ENCODE measurements at places on chromosomes 2 and 18.

DNA sequence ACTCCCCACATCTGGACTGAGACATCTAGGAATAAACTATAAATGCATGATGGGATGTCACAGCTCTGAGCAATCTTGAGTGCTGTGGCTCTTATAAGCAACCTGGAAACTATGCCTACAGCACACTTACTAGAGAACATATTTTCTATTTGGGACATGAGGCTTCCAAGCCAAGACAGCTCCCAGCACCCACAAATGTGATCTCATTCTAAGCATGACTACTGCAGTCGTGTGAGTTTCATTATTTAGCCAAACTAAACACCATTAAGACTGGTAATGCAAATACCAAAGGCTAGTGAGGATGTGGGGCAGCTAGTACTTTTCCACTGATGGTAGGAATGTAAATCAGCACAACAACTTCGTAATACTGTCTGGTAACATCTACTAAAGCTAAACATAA, 72.5 kb downstream of the RTTN start:
- no peak for DNase-seq

DNA sequence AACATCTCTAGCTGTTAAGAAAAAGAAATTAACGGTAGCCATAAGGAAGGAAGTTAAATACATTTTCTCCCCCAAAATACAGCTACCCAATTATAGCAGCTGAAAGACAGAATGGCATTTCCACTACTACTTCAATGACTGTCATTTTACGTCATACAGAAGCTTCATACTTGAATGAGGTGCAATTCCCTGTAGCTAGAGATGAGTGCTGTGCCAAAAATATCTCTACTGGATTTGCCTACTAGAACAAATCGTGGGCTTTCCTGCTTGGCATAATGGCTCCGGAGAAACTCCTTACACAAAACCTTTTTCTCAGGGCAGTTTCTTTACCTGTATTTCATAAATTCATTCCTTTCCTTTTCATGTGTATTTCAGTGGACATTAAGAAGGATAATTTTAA, 36.3 kb upstream of the NRXN1 start:
- DNase-seq = no peak

GRCh38 chr2:239036819-239037558, 189.1 kb downstream of the TWIST2 start:
- no peak for DNase-seq

DNA sequence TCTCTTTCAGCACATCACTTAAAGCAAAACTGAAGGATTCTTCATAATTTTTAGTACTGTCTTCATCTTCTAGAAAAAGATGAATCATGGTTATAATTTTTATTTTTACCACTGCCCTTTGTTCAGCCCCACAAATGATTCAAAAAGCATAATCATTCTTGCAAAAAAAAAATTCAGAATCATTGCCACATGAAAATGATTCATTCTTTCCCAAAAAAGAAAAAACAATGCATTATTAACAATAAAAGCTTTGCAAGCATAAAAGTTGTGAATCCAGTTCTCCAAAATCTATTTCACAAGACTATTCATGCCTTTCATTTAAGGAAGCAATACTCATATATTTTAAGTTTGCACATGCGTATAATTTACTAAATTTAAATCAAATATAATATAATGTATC, 204.8 kb downstream of the RBM43 start:
- no peak for DNase-seq

DNA sequence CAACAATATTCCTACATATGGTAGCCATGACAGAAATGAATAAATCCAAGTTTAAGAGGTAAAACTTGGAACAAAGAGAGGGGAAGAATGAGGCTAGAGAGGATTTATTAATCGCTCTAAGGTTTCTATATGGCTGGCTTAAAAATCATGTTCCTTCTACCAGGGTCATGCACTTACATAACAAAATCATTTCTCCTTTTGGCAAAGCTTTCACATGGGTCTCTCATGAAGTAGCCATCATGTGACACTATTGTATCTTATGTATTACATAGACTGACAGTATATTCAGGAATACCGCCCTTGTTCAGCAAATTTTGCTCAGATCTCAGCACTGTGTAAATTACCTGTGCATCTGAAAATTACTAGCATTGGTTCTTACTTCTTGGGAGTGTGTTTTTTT, 1554.5 kb upstream of the SLC39A10 start:
- DNase-seq = no peak

GRCh38 chr2:168143813-168144212, 103.6 kb downstream of the STK39 start:
- DNase-seq = no peak

GRCh38 chr2:7241041-7241745, 324.0 kb downstream of the RNF144A start:
- DNase-seq = no peak

- no peak for DNase-seq
These were observed 7.8 kb upstream of the GPR55 start for GRCh38 chr2:230932556-230933511.

- peak; percentile 46 for DNase-seq
These were observed 13.1 kb downstream of the RNU2-63P start for GRCh38 chr2:88003074-88003755.

- no peak for DNase-seq
These were observed 5.8 kb upstream of the PTPN4 start for GRCh38 chr2:119753930-119754321.

- no peak for DNase-seq
These were observed 1.8 kb downstream of the LRRFIP1 start for GRCh38 chr2:237629188-237629534.

- no peak for DNase-seq
These were observed 226.3 kb downstream of the CCDC85A start for GRCh38 chr2:56410140-56410539.

DNA sequence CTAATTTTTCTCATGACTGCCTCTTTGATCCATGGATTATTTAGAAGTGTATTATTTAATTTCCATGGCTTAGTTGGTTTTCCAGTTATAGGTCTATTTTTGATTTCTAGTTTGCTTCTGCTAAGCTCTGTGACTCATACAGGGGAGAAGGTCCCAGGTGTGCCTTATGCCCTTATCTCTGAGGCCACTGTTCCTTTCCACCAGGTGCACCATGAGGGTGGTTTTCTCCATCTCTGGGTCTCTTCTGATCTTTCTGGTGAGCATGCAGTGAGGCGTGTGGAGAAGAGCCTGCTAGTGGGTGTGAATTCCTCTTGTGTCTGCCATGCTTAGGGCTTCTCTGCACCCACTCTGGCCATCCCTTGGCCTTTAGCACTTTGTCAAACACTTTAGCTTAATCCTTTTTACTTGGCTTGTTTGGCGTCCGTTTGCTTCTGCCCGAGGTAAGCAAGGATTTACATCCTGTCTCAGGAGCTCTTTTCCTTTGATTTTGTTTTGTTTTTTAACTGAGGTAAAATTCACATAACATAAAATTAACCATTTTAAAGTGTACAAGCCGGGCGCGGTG, 129.8 kb upstream of the ARL4C start:
- DNase-seq = no peak

DNA sequence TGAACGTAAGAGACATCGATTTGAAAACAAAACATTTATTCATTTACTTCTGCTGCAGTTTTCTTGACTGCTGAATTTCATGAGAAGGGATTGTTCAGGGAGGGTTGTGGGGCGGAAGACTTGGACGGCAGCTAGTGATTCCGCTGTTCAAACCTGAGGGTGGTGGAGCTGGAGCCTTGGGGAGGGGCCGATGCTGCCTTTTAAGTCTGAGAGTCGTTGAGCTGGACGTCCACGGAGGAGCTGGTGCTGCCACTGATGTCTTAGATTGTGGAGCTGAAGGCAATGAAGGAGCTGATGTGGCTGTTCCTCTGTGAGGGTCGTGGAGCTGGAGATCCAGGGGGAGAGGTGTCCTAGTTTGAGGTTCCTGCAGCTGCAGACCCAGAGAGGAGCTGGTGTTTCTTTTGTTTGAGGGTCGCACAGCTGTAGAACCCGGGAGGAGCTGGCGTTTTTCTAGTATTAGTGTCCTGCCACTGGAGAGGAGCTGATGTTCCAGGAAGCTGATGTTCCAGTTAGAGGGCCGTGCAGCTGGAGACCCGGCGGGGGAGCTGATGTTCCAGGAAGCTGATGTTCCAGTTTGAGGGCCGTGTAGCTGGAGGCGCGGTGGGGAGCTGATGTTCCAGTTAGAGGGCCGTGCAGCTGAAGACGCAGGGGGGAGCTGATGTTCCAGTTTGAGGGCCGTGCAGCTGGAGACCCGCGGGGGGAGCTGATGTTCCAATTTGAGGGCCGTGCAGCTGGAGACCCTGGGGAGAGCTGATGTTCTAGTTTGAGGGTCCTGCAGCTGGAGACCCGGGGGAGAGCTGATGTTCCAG, 150.9 kb downstream of the RTP5 start:
- peak; percentile 67 for DNase-seq

All from NCI-H146 (cell line).